ENCODE measurements at places on chromosomes 7 and 10. TPM values are rescaled to one million over a fixed set of nuclear protein-coding genes. Genes with fewer than 3 reads are reported as not detected.

The SPDYE11 gene
- not detected for total RNA-seq

The GOLGA7B gene
- 2.7 TPM for total RNA-seq

The ZEB1 gene
- total RNA-seq, result 8.5 TPM

The SFTPD gene
- not detected for total RNA-seq

The RNF32 gene
- 0.75 TPM for total RNA-seq

The ZNF518A gene
- total RNA-seq, result 15.9 TPM

The ENTPD1 gene
- 0.17 TPM for total RNA-seq

The PIP gene
- not detected for total RNA-seq

The ANKRD7 gene
- total RNA-seq, result 1.2 TPM

The FFAR4 gene
- total RNA-seq, result not detected

The FAM25A gene
- total RNA-seq, result not detected

The ASB15 gene
- total RNA-seq, result not detected

The EBF3 gene
- not detected for total RNA-seq

The RAPGEF5 gene
- 1.1 TPM for total RNA-seq

The GIMAP8 gene
- total RNA-seq, result not detected

The MCMBP gene
- 44.3 TPM for total RNA-seq

The SNCG gene
- not detected for total RNA-seq

The MMP21 gene
- total RNA-seq, result 0.07 TPM

Measured in kidney epithelial cell (primary cell).